Forelimb muscle (tissue), 1 donor: ENCODE measurements at places on chromosomes 1 and 21. TPM values are rescaled to one million over a fixed set of nuclear protein-coding genes. Genes with fewer than 3 reads are reported as not detected.

- no peak for DNase-seq
Observed at GRCh38 chr1:149937759-149938158, 1.1 kb upstream of the MTMR11 start.

DNA sequence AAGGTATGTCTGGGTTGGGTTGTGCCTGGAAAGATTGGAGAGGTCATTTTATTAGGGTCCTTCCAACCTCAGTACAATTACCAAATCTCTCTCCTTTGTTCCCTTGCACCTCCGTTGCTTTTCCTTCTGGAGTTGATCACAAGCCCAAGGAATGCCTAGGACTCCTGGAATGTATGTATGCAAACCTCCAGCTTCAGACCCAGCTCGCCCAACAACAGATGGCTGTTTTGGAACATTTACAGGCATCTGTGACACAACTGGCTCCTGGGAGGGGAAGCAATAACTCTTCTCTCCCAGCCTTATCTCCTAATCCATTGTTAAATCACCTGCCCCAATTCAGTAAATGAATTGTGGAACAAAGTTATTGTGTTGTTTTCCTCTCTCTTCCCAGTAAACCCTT, 8.3 kb downstream of the TSACC start:
- no peak for DNase-seq

The ALG14 gene
- polyA plus RNA-seq, result 5.4 TPM

- DNase-seq, result no peak
Observed at GRCh38 chr1:201172326-201172725, 18.1 kb upstream of the TMEM9 start.

The BSND gene
- 0.04 TPM for polyA plus RNA-seq

DNA sequence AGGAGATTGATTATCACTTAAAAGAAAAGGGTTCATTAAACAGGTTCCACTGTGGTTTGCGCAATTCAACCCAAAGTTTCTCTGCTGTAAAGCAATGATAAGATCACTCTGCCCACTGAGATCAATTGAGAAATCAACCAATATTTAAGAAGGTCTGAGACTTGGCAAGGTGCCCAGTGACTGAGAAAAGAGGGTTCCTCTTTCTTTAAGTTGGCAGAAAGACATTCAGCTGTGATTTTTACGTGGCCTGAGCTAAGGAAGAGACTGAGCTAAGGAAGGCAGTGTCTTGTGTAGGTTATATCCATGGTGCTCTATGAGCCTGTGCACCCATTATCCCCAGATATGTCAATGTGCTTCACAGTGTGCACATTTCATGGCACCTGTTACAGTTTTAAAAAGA, 344.1 kb downstream of the DISC1 start:
- DNase-seq, result no peak

GRCh38 chr21:40976198-40977109, 129.5 kb upstream of the DSCAM start:
- DNase-seq, result no peak

The GRHL3 gene
- 0.27 TPM for polyA plus RNA-seq

The TSHB gene
- polyA plus RNA-seq, result not detected

DNA sequence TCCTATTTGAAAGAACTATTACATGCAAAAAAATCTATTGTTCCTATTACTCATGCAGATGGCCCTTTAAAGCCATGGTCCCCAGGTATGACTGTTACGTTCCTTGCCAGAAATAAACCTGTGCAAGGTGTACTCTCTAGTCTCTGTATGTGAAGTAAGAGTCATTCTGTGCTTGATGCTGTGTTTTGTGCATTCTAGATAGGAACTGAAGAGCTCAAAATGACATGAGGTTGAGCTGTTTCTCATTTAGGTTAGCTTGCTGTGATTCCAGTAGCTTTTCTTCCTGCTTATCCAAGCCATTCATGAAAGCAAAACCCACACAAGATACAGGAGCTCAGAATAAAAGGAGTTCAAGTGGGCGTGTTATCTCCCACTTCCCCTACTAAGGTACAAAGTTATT, 64.3 kb upstream of the ZNF326 start:
- DNase-seq, result no peak

GRCh38 chr1:115035652-115036051, 6.0 kb downstream of the TSHB start:
- no peak for DNase-seq

The MARK1 gene
- polyA plus RNA-seq, result 10.2 TPM

DNA sequence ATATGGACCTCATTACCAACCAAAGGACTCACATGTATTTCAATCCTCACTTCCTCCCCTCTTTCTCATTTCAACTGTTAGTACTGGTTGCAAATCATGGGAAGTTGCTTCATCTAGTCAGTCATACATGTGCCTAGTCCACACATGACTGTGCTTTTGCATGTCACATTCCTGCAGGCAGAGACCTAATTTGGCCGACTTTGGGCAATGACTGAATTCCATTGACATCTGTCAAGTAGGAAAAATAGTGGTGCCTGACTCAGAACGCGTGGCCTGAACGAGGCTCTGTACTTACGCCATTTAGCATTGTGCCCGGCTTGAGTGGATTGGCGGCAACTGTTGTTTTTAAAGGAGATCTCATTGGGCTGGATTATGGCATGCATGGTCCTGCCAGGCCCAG, 18.0 kb downstream of the PTPRU start:
- no peak for DNase-seq

DNA sequence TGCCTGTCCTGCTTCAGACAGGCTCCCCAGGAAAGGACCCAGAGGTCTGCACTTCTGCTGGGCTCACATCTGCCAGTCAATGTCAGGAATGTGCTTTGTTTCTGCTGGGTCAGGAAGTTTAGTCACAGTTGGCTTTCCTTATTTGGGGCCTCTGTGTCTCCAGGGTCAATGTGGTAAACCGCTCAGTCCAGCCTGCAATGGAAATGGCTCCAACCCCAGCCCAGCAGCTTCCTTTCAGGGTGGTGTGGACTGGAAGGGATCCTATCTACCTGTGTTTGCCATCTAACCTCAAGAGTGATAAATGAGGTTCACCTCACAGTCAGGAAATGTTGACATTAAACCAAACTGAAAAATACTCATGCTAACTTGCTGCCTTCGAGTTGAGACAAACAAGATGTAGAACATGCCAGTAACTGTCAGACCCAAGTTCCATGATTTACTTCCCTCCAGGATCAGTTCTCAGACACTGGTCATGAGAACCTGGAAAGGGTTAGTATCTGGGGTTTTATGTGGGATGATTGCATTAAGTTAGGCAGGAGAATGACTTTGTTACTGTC, 20.3 kb downstream of the ENO1 start:
- DNase-seq, result no peak

DNA sequence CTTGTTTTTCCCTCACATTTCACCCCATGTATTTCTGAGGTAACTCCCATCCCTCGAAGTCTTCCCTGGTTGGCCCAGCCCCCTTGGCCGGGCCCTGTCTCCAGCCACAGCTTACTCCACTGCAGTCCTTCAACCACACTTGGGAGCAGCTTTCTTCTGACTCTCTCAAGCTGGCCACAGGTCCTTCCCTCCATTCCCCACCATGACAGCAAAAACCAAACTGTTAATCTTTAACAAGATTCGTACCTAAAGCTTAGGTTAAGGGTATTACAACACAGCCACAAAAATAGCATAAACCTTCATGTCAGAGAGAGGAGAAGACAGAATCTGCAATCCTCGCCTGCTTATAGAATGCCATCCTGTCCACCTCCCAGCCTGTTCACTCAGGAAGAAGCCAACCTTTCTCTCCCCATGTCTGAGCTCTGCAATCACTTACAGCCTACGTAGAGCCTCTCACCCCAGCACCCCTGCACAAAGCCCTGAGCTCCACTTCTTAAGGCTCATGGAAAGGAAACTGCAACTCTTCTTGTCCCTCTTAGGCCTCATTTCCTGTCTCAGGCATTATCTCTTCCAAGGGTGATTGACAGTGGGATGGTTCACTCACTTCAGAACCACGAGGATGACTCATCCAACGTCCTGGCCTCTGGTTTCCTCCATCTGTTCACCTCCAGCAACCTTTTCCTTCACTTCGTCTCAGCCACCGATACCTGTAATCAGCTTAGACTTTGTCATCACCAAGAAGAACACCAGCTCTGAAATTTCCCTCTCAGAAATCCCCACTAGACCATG, 72.8 kb downstream of the CD2 start:
- DNase-seq, result no peak

The GUCA2A gene
- polyA plus RNA-seq, result not detected

The CELA2B gene
- polyA plus RNA-seq, result 3.1 TPM

DNA sequence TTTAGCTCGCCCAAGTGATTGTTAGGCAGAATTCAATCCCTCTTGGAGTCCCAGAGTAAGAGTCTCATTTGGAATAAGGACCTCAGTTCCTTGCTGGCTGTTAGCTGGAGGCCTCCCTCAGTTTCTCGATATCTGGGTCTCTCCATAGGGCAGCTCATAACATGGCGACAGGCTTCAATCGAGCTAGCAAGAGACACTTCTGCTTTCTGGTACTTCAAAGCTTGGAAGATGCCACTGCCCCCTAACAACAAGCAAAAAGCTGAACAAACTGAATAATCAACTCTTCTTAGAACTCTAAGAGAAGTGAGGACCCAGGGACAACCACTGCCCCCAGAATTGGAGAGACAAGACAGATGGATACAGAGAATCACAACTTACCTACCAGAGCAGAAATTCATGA, 86.2 kb downstream of the TEX35 start:
- DNase-seq, result no peak

GRCh38 chr1:186304982-186305949, 69.8 kb downstream of the TPR start:
- DNase-seq, result no peak

The CSF1 gene
- 7.1 TPM for polyA plus RNA-seq

DNA sequence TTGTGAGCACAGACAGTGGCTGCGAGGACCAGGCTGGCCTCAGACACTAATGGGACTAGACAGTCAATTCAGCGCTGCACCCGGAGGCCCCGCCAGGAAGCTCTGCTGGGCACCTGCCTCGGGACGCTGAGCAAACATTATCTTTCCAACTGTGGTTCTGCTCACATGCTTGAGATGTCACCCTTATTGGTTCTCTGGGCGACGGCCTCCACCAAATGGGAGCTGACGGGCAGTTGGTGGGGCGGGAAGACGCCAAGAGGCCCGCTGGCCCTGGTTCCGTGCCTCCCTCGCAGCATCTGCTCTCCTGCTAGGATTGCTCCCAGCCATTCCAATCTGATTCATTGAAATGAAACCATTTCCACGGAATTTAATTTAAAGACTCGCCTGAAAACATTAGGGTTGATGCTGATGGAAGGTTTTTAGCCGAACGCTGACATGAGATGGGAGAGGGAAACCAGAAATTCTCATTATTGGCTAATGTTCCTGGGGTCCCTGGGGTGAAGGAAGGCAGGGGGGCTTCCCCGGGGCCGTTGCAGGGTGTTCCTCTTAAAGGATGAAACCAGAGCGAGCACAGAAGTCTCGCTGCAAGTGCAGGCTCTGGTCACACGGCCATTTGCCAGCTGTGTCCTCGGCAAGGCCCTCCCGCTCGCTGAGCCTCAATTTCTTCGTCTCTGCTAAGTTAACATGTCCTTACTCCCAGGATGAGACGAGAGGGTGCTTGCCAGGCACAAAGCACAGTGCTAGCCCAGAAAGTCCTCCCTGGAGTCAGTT, 512.2 kb downstream of the NPHP4 start:
- DNase-seq, result no peak

- DNase-seq, result no peak
Observed at GRCh38 chr1:156495401-156496140, 5.0 kb downstream of the MEF2D start.

The LRRC38 gene
- polyA plus RNA-seq, result 42.3 TPM

The IL24 gene
- polyA plus RNA-seq, result 0.14 TPM

DNA sequence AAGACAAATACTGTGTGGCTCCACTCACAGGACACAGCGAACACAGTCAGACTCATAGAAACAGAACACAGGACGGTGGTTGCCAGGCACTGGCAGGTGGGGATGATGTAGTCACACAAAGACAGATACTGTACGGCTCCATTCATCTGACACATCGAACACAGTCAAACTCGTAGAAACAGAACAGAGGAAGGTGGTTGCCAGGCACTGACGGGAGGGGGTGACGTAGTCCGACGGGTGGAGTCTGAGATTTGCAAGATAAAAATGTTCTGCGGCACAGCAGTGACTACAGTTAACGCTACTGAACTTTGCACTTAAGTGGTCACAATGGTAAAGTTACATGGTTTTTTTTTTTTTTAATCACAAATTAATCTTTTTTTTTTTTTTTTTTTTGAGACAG, 18.7 kb downstream of the C21orf58 start:
- DNase-seq, result no peak

The C4BPB gene
- polyA plus RNA-seq, result 0.18 TPM

GRCh38 chr1:6243993-6244392, at the start of gene HES3:
Gene HES3, plus strand, starts transcription at chr1:6244179. Its CDS starts 187 bp downstream, at chr1:6244366.
- DNase-seq, result no peak

The KIF2C gene
- 9.8 TPM for polyA plus RNA-seq

GRCh38 chr1:111517469-111518225, 14.2 kb upstream of the ADORA3 start:
- DNase-seq, result no peak

The GPR3 gene
- polyA plus RNA-seq, result 0.75 TPM

DNA sequence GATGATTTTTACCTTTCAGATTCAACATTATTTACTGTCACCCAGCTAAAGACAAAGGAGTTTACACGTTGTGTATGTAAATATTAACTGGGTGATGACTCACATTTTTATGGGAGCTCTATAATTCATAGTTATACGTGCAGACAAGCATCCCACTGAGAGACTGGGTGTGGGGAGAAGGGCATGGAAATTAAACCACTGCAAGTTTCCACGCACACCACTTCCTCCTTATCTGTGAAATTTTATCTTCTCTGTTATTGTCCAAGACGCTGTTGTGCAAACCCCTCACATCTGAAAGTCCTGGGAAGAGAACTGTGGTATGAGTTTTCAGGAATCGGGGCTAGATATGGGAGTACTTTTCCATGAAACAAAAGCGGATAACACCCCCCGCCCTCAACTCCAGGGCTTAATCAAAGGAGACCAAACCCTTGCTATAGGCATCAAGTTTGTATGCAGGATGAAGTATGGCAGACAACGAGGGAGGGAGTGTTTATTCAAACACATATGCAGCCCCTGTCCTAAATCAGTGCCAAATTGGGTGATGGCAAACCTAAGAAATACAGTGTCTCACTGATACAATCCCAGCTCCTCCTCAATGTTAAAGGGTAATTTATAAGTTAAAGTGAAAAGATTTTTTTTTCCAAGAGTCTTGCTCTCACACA, 23.3 kb upstream of the DPT start:
- no peak for DNase-seq

- no peak for DNase-seq
Observed at GRCh38 chr21:40152476-40152875, 285.2 kb downstream of the PCP4 start.

The RCSD1 gene
- 52.9 TPM for polyA plus RNA-seq

DNA sequence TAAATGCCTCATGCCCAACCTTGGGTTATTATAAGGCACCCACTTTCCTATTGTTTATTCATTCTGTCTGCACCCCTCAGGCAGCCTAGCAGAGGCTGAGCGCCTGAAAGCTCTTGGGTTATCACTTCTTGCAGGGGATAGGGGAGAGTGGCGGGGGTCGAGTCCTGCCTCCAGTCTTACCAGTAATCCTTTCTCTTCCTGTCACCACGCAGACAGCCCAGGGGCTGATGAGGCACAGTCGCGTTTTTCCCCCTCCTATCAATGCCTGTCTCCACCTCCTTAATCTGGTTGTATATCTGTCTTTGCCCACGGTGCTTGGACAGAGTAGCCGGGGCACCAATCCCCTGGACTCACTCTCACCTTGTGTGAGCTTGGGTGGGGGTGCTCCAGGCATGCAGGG, 733.1 kb downstream of the MATN1 start:
- DNase-seq, result no peak
